ENCODE measurements at places on chromosomes 12 and 14.

- no peak for DNase-seq
Observed at GRCh38 chr12:94566345-94566744, 84.0 kb downstream of the TMCC3 start.

DNA sequence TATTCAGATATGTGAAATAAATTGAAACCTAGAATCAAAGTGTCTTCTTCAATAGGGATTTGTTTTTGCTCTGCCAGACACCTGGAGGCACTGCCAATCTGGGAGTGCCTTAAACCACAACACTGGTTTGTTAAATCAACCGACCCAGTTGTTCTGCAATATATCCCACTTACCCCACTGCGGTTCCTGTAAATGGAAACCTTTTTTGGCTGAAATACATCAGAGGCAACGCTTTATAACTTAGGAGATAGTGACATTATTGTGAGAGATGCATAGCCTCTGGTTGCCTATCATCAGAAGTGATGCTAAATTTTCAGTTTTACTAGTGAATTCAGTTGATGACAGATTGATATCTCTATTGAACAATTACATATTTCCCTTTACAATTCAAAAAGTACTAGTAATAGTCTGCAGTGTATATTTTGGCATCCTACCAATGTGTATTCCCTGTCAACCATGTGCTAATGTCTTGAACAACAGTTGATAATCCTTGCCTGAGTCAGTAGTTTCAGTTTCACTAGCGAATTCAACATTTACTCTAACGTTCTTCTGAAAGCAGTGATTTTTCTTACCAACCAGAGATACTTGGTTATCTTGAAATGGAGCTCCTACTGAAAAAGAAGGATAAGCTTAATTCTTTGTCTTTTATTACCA is 30.5 kb downstream of the PPP2R5C start:
- no peak for DNase-seq

DNA sequence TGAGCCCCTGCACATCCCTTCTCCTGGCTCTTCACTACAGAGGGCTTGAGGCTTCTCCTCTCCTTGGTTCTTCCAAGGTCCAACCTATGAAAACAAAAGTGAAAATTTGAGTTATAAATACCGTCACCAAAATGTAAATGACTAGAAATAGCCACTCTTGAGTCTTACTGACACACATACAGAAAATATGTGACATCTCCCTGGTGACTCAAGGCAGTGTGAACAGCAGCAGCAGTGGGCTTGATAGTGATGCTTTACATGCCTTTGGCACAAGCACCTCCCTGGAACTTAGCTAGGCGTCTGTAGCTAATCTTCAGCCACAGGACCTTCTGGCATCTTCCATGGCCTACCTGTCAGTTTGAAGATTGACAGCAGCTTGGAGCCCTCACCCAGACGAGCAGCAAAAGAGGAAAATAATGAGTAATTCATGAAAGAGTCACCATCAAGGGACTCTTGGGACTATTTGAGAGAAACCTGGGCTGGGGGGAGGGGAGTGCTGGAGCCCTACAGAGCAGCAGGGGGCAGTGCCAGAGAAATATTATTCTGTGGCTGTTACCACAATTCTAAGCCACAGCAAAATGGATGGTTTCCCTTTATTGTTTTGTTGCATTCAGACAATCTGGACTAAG is 158.0 kb downstream of the KCNK10 start:
- no peak for DNase-seq

GRCh38 chr14:101740981-101741380 is 20.5 kb upstream of the PPP2R5C start:
- no peak for DNase-seq

- DNase-seq: no peak
Observed at GRCh38 chr12:119457271-119457670, 122.7 kb downstream of the CCDC60 start.

- DNase-seq: no peak
Observed at GRCh38 chr12:46107591-46107990, 117.2 kb upstream of the SCAF11 start.

- no peak for DNase-seq
Observed at GRCh38 chr12:26017484-26018211, 59.2 kb downstream of the RASSF8 start.

DNA sequence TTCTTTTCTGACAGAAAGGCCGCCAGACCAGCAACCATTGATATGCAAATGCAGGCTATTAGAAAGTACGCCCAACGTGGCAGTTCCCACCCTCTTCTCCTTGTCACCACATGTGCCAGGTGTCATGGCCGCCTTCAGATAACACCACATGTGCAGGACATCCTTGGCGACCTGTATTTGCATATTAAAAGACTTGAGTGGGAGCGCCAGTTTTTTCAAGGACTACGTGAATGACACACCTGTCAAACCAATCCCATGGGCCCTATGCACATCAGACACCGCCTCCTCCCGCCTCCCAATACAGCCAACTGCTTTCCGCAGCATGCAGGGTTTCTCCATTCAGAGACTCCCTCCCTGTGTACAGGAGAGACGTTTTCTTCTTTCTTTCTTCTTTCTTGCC is 318.6 kb upstream of the FAR2 start:
- DNase-seq: no peak

- no peak for DNase-seq
Observed at GRCh38 chr12:58263816-58264215, 322.4 kb downstream of the ATP23 start.

- DNase-seq: no peak
Observed at GRCh38 chr12:85865890-85866289, 8.2 kb upstream of the NTS start.

DNA sequence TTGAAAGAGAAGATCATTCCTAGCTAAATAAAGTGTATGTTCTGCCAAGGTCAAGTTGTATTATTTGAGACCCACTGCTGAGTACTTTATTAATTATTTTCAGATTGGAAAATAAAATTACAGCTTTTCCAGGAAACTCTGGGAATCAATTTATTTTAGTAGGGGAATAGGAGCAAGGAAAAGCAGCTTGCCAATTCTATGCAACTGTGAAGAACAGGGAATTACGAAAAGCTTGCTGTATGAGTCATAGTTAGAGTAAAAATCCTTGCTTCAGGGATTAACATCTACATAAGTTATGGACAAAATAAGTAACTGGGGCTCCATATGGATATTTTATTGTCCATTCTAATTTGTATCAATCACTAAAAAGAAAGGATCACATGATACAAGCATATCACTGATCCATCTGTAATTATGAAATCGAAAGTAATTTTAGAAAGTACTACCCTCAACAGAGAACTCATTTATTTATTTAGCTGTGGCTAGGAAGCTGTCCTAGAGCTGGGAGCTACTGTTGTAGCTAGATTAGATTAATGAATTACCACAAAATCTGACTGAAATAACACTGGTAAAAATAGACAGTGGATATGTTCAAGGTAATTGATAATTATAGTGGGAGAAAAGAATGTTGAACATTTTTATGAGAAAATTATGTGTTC is 303.5 kb upstream of the NPAS3 start:
- no peak for DNase-seq

- no peak for DNase-seq
Observed at GRCh38 chr12:77736219-77736965, 94.3 kb upstream of the NAV3 start.

DNA sequence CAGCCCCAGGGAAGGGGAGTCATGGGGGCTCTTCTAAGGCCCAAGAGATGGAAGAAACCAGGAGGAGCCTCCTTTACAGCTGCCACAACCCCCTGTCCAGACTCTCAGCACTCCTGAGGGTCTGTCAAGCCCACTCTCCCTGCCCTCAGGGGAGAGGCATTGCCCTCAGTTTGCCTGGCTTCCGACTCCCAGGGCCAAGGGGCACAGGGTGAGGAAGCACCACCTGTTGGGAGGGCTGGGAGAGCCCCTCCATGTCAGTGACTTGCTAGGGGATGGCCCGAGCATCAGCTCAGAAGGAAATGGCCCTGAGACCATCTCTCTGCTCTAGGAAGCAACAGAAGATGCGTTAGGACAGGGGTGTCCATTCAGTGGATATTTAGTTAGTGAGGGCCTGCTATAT is 36.1 kb downstream of the LTBP2 start:
- no peak for DNase-seq

Data from stimulated activated CD8-positive, alpha-beta memory T cell treated with anti-CD3 and anti-CD28 coated beads, Interleukin-15, amount 100 ng/mL, for 48 hours (primary cell).